Effector memory CD4-positive, alpha-beta T cell (primary cell): ENCODE measurements at places on chromosomes 4 and X.

DNA sequence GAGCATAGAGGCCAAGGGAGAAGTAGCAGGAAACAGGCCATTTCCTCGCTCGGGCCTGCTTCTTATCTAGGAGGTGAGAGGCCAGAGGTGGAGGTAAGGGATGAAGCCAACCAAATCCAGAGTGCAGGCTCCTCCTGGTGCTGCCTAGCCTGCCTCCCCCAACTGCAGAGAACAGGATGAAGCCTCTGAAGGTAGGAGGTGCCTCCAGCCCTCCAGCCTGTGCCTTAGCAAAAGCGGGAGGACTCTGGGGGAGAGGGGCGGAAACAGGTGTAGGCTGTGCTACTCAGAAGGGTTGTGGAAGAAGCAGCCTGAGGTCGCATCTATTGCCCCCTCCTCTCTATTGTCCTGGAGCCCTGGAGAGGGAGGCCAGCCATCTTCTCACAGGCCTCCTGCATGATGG, 2.9 kb upstream of the MTM1 start:
- no peak for DNase-seq

GRCh38 chr4:139603576-139604410, 47.8 kb upstream of the SETD7 start:
- peak; percentile 14 for DNase-seq

DNA sequence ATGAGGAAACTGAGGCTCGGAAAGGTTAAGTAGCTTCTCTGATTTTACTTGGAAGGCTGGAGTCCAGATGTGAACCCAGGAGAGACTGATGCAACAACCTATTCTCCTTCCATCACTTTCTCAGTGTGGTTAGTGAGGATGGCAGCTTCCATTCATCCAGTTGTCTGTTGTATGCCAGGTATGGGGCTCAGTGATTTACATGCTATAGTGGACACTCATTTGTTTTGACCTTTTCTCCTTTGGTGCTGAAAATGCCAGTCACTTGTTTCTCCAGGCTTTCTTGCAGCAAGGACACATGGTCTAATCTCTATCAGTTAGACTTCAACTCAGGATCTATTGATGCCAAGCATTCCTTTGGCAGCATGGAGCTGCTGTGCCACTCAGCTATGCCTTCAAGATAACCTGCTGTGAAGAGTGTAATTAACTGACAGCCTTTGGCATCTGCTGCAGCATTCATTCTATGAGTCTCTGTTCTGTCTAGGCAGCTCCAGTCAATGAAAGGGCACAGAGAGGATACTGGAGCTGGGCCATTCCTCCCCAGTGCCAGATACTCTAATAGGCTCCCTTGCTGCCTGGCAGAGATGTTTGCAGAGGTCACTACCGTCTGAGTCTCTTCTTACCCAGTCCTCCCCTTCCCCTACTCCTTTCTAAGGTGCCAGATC, 11.0 kb upstream of the CWH43 start:
- no peak for DNase-seq

DNA sequence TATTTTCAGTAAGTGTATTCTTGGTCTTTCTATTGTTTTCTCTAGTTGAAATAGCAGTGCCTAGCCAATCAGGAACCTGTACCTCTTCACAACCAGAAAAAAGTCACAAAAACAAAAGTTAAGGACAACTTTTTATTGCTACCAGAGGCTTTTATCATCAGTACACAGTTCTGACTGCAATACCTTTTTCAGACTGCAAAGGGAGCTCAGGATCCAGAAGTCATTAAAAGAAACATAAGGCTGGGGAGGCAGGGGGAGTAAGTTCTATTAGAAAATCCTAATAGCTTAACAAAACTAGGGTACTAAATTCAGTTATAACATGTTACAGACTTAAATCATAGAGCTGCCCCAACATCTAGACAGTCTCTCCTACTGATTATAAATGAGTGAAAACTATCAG, 28.8 kb downstream of the CCNI start:
- no peak for DNase-seq

DNA sequence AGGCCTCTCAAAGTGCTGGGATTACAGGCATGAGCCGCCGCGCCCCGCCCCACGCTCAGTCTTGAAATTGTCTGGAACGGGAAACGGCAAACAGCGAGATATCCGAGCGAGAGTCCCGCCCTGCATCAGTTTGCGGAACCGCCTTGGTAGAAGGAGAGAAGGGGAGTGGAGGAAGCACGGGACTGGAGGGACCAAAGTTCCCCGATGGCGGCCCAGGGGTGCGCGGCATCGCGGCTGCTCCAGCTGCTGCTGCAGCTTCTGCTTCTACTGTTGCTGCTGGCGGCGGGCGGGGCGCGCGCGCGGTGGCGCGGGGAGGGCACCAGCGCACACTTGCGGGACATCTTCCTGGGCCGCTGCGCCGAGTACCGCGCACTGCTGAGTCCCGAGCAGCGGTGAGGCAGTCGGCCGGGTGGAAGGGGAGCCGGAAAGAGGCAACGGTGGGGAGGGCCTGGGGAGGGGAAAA, at the start of gene BST1:
Gene BST1 (plus strand): TSS at position 125 of the 463 bp plus-strand sequence. CDS start 80 bp downstream, at position 205.
- DNase-seq = peak; percentile 7

DNA sequence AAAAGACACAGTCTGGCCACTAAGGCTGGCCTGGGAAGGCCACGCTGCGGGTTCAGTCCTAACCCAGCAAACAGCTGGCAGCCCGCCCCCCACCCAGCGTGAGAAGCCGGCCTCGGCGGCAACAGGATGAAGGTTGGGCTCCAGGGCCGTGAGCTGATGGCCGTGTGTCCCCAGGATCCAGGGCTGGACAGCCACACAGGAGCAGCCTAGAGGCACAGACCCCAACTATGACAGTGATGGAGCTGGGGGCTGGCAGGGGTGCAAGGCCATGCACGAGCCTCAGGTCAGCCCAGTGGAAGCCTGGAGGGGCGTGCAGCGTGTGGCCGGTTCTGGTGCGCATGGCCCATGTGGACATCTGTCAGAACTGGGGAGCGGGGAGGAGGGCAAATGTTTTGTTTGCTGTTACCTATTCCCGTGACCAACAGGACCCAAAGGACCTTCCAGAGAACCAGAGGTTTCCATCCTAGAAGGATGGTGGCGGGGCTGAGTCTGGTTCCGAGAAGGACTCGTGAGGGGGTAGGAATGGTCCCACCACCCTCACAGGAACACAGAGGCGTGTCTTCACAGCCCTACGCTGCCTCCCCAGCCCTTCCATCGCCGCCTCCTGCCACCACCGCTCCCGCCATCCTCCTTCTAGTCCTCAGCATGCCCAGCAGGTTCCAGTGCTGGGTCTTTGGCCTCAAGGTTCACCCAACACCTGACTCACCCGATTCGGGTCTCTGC, 46.5 kb downstream of the ZFYVE28 start:
- no peak for DNase-seq

DNA sequence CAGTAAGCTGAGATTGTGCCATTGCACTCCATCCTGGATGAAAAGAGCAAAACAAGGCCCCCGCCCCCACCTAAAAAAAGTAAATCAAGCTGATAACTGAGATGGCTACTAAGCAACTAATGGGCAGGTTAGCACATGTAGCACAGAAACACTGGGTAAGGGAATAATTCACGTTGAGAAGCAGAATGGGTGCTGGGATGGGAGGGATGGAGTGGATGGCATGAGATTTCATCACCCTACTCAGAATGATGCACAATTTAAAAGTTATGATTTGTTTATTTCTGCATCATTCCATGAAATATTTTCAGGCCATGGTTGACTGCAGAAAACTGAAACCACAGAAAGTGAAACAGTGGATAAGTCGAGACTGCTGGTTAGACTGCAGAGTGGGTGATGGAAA, 224.0 kb downstream of the ARAP2 start:
- no peak for DNase-seq

DNA sequence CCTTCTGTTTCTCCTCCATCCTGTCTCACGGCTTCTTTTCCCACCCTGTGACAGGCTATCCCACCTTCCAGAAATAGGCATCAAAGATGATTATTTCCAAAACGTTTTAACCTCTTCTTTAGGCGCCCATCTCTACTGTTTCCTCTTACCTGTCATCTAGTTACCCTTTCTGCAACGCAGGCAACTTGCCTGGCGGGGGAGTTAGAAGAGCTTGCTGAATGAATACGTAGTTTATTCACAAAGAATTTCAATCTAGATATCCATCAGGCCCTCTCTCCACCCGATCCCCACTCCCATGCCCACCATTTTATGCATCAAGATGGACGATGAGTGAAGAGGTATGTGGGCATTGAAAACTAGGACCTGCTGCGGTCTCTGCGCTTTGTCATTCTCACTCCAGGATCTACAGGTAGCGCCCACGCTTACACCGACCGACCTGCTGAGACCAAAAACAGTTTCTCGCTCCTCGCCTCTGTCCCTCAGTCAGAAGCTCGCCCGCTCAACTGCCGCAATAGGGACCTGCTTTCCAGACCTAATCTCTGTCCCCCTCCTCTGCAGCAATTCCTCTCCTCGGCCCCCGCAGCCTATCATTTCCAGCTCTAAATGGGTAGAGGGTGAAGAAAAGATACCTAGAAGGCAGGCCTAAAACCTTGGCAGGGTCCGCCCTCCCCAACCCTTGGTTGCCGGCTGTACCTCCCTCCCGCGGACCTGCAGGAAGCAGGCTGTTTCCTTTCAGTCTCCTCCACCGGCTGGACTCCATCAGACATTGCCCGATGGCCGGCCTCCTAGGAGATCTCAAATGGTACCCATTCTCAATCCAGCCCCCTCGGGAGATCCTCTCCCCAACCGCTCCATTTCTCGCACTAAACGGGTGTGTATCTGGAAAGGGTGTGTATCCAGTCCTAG, 624 bp downstream of the BEX5 start:
- no peak for DNase-seq

- no peak for DNase-seq
Observed at GRCh38 chrX:8730812-8731558, 952 bp downstream of the ANOS1 start.

DNA sequence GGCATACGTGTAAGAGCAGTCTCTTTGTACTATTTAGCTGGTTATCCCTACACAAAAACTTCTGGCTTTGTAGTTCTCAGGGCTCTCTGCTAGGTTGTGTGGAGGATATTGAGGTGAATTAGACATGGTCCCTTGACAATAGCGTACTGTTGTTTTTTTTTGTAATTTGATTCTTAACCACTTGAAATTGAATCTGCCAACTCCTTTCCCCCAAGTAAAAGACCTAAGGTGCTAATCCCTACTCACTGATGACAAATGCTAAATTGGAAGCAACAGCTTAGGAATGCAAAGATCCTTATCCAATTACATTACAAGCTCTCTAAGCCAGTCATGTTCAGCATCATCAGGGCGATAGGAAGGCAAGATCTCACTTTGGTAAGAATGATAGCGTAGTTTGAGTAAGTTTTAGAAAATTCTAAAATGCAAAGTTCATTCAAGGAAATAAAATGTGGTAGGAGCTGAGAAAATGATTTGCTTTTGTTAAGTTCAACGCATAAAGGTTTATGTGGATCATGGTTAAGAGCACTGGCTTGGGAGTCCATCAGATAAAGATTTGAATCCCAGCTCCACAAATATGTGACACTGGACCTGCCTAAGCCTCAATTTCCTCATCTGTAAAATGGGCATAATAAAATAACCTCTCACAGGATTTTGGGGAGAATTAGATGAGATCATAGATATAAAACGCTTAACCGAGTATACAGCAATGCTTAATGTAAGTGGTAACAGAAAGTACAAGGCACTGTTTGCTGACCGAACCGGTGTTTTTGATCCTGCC, 39.3 kb downstream of the DOCK11 start:
- no peak for DNase-seq

DNA sequence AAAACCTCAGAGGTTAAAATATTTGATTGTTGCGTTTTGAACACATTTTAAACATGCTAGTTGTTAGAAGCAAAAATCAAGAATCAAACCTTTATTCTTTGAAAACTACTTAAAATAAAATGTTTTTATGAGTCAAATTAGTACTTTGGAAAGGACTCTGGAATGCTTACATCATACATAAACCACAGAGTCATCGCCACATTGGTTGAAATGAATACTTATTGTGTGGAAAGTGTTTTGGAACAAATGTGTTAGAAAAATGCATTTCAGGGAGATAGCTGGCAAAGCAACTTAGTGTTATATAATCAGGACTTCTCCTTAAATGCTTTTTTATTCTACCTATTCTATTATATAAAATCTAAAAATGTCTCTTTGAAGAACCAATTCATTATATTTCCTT, 49.4 kb upstream of the CAMK2D start:
- DNase-seq = no peak

DNA sequence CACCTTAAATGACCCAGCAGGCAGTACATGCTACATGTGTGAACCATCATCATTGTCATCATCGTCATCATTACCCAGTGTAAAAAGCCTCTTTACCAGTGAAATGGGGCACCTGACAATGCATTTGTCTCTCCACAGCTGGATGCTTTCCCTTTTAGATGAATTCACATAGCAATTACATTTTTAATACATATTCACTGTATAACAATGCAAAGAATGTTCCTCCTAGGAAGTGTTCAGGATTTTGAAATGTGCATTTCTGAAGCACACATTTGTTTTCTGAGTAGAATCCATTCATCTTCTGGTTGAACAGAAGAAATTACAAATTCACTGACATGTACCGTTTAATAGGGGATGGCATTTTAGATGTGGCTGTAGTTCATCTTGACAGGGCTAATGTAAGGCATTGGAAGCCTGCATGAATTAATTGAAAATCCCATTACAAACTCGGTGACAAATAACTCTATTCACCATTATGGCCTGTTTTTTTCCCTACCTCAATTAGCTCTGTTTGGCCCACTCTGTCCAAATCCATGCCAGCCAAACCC, 111.1 kb downstream of the SH3RF1 start:
- no peak for DNase-seq

DNA sequence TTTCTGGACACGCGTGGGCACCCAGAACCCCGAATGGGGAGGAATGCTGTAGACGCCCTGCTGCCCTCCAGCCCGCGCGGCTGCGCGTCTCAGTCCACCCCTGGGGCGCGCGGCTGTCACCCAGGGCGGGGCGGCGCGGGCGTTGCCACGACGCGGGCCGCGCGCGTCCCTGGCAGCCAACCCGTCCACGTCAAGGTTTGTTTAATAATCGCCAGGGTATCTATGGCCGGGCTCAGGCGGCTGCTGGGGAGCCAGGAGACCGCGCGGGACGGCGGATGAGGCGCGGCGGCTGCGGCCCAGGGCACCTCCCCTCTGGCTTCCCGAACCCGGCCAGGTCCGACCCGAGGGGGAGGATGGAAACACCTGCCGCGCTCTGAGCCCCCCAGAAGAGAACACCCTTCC, at the start of gene SPATA18:
Gene SPATA18 (plus strand): TSS at position 92 of the 402 bp plus-strand sequence. CDS start 401 bp downstream, outside the sequence.
- no peak for DNase-seq

DNA sequence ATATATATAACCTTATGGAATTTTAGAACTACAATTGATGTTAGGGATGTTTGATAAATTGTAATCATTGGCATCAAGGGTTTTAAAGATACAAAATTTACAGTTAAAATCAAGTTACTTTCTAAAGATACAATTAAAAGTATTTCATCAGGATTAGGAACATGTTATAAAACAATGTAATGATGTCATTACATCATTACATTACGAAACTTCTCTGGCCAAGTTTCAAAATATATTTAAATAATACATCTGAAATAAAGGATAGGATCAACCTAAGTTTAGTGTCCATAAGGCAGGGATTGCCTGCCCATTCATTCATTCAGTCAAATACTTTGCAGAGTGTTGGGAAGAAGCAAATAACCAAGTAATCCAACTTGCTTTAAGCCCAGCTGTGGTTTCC, 75.1 kb downstream of the TENM3 start:
- DNase-seq = no peak
